NT2/D1 (cell line): ENCODE measurements at places on chromosomes 12 and 14.

DNA sequence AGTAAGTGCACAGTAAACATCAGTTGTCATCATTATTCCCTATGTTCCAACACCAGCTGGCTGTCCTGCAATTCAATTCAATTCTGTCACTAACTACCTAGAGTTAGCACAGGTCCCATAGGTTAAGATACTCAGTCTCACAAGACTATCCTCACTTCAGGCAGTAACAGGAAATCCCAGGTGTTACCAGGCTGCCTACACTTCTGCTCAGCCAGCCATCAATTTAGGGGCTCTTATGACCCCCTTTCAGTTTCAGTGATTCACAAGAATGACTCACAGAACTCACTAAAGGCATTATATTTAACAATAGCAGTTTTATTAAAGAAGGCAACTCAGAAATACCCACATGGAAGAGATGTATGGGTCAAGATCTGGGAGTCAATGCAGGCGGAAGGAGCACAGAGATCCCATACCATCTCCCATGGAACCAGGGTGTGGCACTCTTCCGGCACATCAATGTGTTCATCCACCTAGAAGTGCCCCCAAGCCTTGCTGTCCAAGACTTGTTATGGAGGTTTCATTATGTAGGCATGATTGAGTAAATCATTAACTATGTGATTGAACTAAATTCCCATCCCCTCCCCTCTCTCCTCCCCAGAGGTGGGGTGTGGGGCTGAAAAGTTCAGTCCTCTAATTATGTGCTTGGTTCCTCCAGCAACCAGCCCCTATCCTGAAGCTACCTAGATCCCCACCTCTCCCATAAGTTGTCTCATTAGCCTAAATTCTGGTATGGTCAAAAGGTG, 120.8 kb upstream of the WSCD2 start:
- no peak for DNase-seq

GRCh38 chr14:104322531-104323366, 184.4 kb downstream of the KIF26A start:
- DNase-seq = no peak

GRCh38 chr12:103144278-103144677, 186.8 kb downstream of the ASCL1 start:
- no peak for DNase-seq

- DNase-seq = no peak
Observed at GRCh38 chr14:71533800-71534199, 398.4 kb upstream of the RGS6 start.

DNA sequence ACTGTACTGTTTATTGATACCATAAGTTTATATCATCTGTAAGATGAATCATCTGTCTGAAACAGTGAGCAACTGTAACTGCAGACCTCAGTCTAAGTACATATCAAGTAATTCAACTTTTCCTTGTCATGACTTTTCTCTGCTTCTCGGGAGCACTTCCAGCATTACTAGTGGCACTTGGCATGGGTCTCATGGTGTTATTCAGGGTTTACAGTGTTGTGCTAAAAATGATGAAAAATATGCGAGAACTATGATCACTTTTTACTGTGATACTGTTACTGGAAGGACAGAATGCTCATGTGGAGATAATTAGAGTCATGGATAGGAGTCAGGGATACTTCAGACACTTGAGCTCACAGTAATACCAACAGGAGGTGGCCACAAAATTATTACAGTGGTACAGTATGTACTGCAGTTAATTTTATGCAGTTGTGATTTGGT, 8.3 kb downstream of the KTN1 start:
- DNase-seq = no peak

DNA sequence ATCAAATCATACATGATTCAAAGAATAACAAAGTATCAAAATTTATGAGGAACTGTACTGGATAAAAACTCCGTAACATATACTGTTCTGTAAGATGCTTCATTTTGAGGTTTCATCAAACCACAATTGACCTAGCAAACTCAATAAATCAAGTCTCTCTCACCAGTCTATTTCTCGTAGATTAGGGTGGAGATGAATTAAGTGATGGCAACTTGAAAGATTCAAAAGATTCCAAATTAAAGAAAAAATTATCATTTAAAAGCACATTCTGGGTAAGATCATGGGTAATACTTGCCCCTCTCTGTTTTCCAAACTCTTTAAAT, 74.4 kb downstream of the PAPLN start:
- DNase-seq = no peak

- no peak for DNase-seq
Observed at GRCh38 chr14:66140213-66140918, 345.8 kb upstream of the CCDC196 start.

- no peak for DNase-seq
Observed at GRCh38 chr12:127657036-127657435, 609.9 kb upstream of the TMEM132C start.

DNA sequence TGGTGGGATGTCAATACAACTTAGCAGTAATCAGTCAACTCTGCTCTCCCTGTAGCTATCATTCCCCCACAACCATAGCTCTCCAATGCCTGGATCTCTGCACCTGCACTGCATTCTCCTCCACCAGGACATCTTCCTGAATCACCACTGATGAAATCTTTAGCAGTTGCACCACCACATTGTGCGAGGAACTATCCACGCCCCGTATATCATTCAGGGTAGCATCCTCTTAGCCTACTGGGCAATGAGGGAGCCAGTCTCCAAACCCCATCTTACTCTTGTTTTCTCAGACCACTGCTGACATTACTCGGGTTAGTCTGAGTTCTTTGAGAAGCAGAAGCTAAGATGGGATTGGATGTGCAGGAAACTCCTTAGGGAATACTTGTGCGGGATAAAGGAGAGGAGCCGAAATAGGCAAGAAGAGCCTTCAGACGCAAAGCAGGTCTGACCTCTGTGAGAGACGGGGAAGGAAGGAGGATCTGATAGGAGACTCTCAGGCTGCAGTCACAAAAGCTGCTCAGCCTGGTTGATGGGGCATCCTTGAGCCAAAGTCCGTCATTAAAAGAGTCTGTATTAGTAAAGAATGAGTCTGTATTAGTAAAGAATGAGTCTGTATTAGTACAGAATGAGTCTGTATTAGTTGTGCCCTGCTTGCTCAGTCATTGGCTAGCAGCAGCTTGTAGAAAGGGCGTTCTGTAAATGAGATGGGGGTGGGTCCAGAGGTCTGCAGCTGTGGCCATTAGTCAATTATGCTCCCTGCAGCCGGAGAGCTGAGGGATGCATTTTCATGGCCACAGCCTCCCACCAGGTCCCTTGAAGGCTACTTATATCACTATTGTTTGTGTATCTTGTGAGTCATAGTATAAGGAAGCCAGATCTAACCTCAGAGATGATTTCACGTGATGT, 49.6 kb upstream of the RASSF3 start:
- no peak for DNase-seq

DNA sequence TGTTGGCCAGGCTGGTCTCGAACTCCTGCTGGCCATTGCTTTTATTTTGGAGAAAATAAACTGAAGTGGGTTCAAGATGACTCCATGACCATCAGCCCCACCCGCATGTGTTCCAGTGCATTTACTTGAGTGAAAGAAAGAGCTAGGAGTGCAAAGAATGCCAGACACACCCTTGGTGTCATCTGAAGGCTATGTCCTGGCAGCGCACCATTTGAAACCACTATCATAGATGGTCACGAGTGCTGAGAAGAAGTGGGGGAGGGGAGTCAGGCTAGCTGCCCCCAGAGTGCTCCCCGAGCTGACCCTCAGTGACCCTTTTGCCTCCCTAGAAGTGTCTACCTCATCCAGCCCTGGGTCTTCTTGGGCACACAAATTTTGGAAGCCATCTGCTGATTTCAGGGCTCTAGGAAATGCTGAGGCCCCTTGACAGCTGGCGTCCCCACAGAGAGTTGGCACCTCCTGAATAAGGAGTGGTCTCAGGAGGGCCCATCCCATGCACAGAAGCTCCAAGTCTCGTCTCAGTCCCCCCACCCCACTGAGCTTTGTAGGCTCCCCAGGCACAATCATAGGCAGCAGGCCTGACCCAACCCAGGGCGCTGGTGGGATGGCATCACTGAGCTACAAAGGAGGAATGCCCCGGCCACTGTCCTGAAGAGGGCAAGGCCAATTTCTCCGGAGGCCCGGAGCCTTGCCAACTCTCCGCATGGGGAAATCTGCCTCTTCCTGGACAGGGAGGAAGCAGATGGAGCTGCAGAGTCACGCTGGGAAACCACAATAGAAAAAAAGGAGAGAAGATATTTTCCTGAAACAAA, 28.0 kb downstream of the PXN start:
- no peak for DNase-seq

DNA sequence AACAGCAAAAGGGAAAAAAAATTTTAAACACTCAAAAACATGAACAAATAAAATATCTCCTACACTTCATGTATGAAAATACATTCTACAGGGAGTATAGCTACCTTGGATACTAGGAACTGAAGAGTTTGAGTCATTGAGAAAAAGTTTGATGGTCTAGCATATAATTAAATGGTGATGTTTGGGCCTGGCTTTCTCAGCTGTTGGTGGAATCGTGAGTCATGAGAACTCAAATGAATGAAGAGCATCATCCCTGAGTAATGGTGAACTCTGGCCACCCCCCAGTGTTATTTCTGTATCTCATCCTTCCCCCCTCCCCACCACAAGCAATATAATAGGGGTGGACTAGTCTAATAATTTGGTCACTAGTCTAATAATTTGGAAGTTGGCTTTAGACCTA, 6.7 kb upstream of the SLC6A15 start:
- DNase-seq = no peak

- no peak for DNase-seq
Observed at GRCh38 chr12:58066296-58066695, 124.9 kb downstream of the ATP23 start.

- no peak for DNase-seq
Observed at GRCh38 chr12:44127966-44128710, 292.3 kb downstream of the TMEM117 start.

DNA sequence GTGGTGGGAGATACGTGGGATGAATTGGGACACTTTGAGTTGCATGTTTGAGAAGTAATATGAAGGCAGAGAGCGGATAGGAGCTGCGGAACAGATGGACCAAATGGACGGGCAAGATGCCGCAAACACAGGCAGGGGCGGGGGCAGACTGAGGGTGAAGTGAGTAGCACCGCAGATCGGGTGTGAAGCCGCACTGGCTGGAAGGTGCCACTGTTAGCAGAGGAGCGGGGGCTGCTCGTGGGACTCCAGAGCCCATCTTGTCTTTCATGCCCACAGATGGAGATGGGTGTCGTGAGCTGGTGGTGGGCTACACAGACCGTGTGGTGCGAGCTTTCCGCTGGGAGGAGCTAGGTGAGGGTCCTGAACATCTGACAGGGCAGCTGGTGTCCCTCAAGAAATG, 7.3 kb downstream of the ITFG2 start:
- no peak for DNase-seq

DNA sequence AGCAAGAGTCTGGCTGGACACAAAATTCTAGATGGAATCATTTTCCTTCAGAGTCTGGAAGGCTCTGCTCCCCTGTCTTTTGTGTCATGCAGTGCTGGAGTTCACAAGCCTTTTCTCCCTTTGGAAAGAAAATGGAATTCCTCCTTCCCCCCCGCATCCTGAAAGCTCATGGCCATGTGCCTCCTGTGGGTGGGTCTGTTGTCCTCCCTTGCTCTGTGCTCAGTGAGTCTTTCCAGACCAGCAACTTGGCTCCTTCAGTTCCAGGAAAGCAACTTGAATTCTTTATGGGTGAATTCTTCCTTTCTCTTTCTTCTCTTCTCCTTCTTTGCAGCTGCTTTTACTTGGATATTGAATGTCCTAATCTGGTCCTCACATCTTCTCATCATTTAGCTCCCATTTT, 70.2 kb downstream of the TUNAR start:
- no peak for DNase-seq

- no peak for DNase-seq
Observed at GRCh38 chr14:23694085-23694948, 58.2 kb downstream of the DHRS2 start.

DNA sequence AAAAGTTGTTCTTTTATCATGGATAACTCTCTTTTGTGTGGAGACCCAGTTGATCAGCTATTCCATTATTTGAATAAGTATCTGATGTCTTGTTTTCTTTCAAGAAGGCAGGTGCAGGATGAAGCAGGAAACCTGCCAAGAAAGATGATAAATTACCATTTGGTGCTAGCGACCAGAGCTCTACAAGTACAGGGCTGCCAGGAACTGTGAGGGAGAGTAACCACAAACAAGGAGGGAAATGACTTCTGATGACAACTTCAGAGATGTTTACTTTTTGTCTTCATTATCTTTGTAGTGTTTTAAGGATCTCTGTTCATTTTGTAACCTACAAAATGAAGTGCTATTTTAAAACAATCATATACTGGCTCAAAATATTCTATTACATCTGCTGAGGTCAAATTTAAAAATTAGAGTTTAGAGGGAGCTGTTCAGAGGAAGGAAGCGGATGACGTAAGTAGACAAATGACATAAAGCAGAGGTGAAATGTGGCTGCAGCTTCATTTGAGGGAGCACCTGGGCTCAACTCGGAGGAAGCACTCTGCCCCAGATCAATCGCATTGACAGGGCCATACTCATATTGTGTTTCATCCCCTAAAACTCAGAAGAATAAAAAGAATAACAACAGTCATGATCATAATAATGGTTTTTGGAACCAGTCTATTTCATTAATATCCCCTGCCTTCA, 226.8 kb downstream of the C12orf42 start:
- no peak for DNase-seq

GRCh38 chr14:58637040-58637390, 747 bp upstream of the DACT1 start:
- no peak for DNase-seq

GRCh38 chr14:36655963-36656686, 5.5 kb upstream of the PAX9 start:
- no peak for DNase-seq

GRCh38 chr14:85607651-85608081, 77.7 kb downstream of the FLRT2 start:
- DNase-seq = no peak

- peak; percentile 77 for DNase-seq
Observed at GRCh38 chr12:33587784-33588712, 148.4 kb upstream of the SYT10 start.

GRCh38 chr12:119578112-119578511, 15.5 kb upstream of the TMEM233 start:
- DNase-seq = no peak
